ENCODE measurements at places on chromosomes 2 and 18. TPM values are rescaled to one million over a fixed set of nuclear protein-coding genes. Genes with fewer than 3 reads are reported as not detected.

The TUBB8B gene
- not detected for total RNA-seq

The TUBA3E gene
- total RNA-seq, result not detected

The RAB17 gene
- 0.52 TPM for total RNA-seq

The FAM237A gene
- not detected for total RNA-seq

The TRIM43 gene
- total RNA-seq, result not detected

The FRZB gene
- total RNA-seq, result 1.4 TPM

The TMEFF2 gene
- not detected for total RNA-seq

The SLC1A4 gene
- 59.7 TPM for total RNA-seq

The HADHB gene
- total RNA-seq, result 125 TPM

The NXPH2 gene
- not detected for total RNA-seq

The UGT1A3 gene
- not detected for total RNA-seq

The PXDN gene
- 347 TPM for total RNA-seq

The CTAGE1 gene
- total RNA-seq, result not detected

The DSC3 gene
- total RNA-seq, result 0.26 TPM

The TCF23 gene
- total RNA-seq, result under 0.01 TPM

The POTEE gene
- not detected for total RNA-seq

The ABCB11 gene
- not detected for total RNA-seq

The METTL4 gene
- total RNA-seq, result 15.5 TPM

All from articular chondrocyte of knee joint (primary cell).